Activated CD4-positive, alpha-beta T cell treated with anti-CD3 and anti-CD28 coated beads, Interleukin-2, amount 10 ng/mL, durations not matched to agents 7 days and 5 days (primary cell): ENCODE measurements at places on chromosomes 2 and 18. TPM values are rescaled to one million over a fixed set of nuclear protein-coding genes. Genes with fewer than 3 reads are reported as not detected.

- H3K36me3 ChIP-seq = no peaks in the 10 kb centered on the region
- peak overlapping the region; percentile 80 for H3K27ac ChIP-seq
- H3K4me3 ChIP-seq = peak overlapping the region; percentile 73
- peaks cover 12% of the 10 kb centered on the region for H3K27me3 ChIP-seq
Measured at GRCh38 chr2:102103992-102104871, 38.3 kb upstream of the IL1R1 start.

DNA sequence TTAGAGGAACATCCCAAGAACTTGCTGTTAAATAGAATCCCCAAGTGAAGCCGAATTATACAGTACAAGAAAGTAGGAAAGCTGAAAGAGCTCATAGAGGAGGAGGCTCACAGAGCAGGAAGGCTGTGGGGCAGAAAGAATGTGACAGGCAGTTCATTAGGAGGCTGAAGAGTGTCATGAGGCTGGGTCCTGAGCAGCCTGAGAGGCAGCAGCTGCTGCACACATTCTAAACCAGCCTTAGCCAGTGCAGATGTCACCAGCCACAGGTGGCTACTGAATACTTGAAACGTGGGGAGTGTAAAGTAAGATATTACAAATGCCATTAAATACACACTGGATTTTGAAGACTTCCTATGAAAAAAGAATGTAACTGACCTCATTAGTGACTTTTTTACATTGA is 490.2 kb upstream of the KLHL29 start:
- H3K36me3 ChIP-seq = no peaks in the 10 kb centered on the region
- H3K27me3 ChIP-seq = no peaks in the 10 kb centered on the region
- no peak overlapping the region for H3K4me3 ChIP-seq
- no peaks in the 10 kb centered on the region for H3K4me1 ChIP-seq

GRCh38 chr2:8408560-8409460 is 273.0 kb upstream of the ID2 start:
- no peaks in the 10 kb centered on the region for H3K36me3 ChIP-seq
- H3K4me3 ChIP-seq = no peak overlapping the region
- H3K27me3 ChIP-seq = no peaks in the 10 kb centered on the region
- DNase-seq = peak; percentile 31
- H3K4me1 ChIP-seq = peaks cover 20% of the 10 kb centered on the region
- peak overlapping the region; percentile 67 for H3K27ac ChIP-seq

- no peaks in the 10 kb centered on the region for H3K27me3 ChIP-seq
- H3K36me3 ChIP-seq = no peaks in the 10 kb centered on the region
- DNase-seq = no peak
- H3K4me1 ChIP-seq = no peaks in the 10 kb centered on the region
- no peak overlapping the region for H3K4me3 ChIP-seq
- H3K27ac ChIP-seq = no peak overlapping the region
Measured at GRCh38 chr2:41500895-41501294, 546.9 kb upstream of the PKDCC start.

GRCh38 chr2:69046221-69046662 is 33.3 kb downstream of the ANTXR1 start:
- DNase-seq = no peak
- H3K27me3 ChIP-seq = peaks cover 55% of the 10 kb centered on the region
- no peak overlapping the region for H3K27ac ChIP-seq
- no peaks in the 10 kb centered on the region for H3K4me1 ChIP-seq
- no peak overlapping the region for H3K4me3 ChIP-seq

DNA sequence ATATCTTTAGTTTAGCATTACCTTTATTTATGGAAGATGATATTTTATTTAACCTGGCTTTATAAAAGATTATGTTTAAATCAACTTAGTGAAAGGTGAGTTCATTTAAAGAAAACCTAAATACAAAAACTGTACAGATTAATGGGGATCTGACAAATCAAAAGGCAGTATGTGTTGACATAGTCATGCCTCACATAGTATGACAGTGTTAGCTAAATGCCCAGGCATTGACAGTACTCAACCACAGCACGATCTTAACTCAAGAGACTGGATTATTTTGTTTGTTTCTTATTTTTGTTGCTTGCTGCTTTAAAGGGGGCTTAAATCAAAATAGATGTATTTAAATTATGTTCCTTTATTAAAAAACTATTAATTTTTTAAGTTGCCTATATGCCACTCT is 7.8 kb downstream of the DOK6 start:
- H3K27me3 ChIP-seq = peaks cover 23% of the 10 kb centered on the region
- H3K27ac ChIP-seq = no peak overlapping the region
- no peak for DNase-seq
- H3K4me1 ChIP-seq = no peaks in the 10 kb centered on the region
- no peaks in the 10 kb centered on the region for H3K36me3 ChIP-seq

DNA sequence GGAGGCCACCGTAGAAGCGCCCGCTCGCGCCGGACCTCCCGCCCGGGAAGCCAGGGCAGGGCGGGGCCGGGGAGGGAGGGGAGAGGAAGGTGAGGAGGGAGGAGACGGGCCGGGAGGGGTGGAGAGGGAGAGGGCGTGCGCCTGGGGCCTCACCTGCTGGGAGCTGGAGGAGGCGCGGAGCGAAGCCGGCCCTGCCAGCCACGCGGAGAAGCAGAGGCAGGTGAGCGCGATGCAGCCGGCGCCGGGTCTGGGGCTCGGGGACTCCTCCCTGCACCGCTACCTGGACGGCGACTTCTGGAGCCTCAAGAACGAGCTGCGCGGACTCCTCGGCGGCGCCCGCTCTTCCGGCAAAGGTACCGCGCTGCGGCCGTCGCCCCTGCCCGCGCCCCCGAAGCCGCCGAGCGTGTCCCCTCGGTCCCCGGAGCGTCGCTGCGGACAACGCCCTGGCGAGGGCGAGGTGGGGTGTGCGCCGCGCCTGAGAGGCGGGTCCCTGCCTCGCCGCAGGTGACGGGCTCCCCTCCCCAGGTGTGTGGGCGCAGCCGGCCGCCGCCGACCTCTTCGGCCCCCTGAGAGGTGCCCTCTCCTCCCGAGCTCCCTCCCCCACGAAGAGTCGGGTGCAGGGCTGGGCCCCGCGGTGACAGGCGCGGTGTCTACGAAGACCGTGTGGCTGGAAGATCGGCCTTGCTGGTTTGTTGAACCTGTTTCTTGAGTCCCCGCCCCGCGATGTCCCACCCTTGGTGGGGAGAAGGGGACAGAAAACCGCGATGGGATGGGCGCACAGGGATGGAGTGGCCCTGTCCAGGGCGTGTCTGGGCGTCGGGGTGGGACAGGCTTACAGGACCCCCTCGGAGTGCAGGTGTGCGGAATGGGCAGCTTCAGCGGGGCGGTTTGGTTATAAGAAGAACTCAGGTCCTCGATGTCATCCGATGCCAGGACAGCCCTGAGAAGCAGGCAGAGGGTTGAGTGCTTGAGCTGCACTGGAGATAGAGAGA is at the start of gene ACOXL:
TSS of gene ACOXL (plus strand) at position 152 of the 992 bp plus-strand sequence. CDS start 35,817 bp downstream, outside the sequence.
- no peaks in the 10 kb centered on the region for H3K36me3 ChIP-seq
- H3K4me3 ChIP-seq = peak within 1 kb of the TSS; percentile 55
- peaks cover 79% of the 10 kb centered on the region for H3K27me3 ChIP-seq
- no peak within 1 kb of the TSS for H3K27ac ChIP-seq
- DNase-seq = peak; percentile 24

- peaks cover 62% of the 10 kb centered on the region for H3K36me3 ChIP-seq
- H3K4me3 ChIP-seq = no peak overlapping the region
- H3K27ac ChIP-seq = no peak overlapping the region
Measured at GRCh38 chr2:64104933-64105332, 39.3 kb downstream of the PELI1 start.

DNA sequence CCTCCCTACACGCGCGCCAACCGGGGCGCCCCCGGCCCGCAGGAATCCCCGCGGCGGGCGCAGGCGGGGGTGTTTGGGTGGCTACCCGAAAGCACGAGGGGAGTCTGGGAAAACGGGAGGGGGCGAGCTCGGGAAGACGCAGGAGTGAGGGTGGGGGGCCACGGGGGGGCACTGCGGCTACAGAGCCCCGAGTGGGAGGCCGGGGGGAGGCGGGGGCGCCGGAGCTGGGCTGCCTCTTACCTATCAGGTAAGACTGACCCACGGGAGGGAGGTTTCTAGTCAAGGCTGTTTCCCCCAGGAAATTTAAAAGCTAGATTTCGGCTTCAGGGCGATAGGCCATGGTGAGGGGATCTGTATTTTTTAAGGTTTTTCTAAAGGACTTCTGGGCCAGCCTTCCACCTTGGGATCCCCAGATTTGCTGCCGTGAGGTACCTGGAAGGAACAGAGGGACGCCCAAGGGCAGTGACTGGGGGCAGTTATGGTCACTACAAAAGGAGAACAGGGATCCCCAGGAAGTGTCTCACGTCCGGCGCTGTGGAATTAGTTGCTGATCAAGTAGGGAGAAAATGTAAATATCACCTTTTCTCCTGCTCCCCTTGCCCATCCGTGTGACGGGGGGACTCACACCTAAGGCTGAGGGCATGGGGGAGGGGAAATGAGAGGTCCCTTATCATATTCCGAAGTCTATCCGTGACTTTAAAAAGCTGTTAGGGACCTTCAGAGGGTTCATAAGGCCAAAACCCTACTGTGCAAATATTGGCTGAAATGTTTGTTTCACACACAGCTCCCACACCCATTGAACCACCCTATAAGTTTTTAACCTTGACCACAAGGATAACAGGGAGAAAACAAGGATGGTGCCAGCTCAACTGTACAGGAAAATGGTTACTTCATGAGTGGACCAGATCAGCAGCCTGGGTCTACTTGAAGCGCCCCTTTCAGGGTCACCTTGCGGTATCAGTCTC is 638 bp upstream of the IRS1 start:
- H3K4me1 ChIP-seq = peaks cover 47% of the 10 kb centered on the region
- H3K4me3 ChIP-seq = peak overlapping the region; percentile 80
- peak overlapping the region; percentile 77 for H3K27ac ChIP-seq
- peaks cover 15% of the 10 kb centered on the region for H3K27me3 ChIP-seq

DNA sequence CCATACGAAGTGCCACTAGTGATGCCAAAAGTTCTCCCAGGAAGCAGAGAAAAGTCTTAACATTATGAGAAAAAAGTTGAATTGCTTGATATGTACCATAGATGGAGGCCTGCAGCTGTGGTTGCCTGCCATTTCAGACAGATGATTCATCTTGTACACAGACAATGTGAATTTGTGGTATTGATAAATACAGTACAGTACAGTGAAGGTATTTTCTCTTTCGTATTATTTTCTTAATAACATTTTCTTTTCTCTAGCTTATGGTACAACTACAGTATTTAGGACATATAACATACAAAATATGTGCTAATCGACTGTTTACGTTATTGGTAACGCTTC is 33.6 kb upstream of the VWC2L start:
- H3K27me3 ChIP-seq = no peaks in the 10 kb centered on the region
- no peak for DNase-seq
- H3K4me1 ChIP-seq = no peaks in the 10 kb centered on the region
- no peak overlapping the region for H3K4me3 ChIP-seq
- no peaks in the 10 kb centered on the region for H3K36me3 ChIP-seq

GRCh38 chr2:172342611-172343010 is 84.8 kb upstream of the ITGA6 start:
- H3K36me3 ChIP-seq = peaks cover 10% of the 10 kb centered on the region
- DNase-seq = no peak
- H3K27ac ChIP-seq = no peak overlapping the region

DNA sequence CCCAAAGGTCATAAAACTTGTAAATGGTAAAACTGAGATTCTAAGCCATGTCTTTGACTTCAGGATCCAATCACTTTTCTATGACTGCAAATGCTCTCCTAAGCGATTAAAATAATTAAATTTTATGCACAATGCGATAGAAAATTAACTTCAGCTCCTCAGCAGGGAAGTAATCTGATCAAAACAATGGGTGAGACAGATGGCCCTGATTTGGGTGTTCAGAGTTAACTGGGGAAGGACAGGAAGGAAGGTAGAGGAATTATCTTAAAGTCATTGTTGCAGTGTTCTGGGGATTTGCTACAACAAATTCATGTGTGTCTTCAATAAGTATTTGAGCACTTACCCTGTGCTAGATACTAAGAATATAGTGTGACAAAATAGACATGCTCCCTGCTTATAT is 446.0 kb upstream of the MEX3C start:
- no peak overlapping the region for H3K27ac ChIP-seq
- no peaks in the 10 kb centered on the region for H3K27me3 ChIP-seq
- no peak overlapping the region for H3K4me3 ChIP-seq
- no peak for DNase-seq

GRCh38 chr18:26919627-26920026 is 54.1 kb upstream of the AQP4 start:
- H3K4me3 ChIP-seq = no peak overlapping the region
- no peaks in the 10 kb centered on the region for H3K27me3 ChIP-seq
- no peaks in the 10 kb centered on the region for H3K36me3 ChIP-seq
- H3K27ac ChIP-seq = no peak overlapping the region
- H3K4me1 ChIP-seq = no peaks in the 10 kb centered on the region

DNA sequence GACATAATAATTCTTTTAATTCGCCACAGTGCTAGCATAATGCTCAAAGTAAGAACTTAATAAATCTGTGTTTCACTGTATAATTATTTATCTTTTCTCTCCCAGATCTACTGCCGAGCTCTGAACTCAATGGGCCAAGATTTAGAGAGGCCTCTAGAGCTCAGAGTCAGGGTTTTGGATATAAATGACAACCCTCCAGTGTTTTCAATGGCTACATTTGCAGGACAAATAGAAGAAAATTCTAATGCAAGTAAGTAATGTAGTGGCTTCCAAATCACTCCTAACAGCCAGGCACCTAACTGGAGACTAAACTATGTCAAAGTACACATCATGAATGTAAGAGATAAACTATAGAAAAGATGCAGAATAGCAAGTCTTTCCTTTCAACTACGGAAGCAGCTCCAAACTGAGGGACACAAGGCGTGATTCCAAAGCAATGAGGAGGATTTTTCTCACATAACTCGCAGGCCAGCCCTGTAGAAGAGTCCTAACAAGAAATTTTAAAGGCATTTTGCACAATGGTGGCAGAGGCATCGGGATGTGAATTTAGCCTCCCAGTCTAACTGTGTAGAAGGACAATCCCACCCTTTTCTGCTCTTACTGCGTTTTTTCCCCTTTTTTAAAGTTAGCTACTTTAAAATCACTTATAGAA is 12.0 kb downstream of the DSG1 start:
- DNase-seq = no peak
- no peaks in the 10 kb centered on the region for H3K36me3 ChIP-seq

DNA sequence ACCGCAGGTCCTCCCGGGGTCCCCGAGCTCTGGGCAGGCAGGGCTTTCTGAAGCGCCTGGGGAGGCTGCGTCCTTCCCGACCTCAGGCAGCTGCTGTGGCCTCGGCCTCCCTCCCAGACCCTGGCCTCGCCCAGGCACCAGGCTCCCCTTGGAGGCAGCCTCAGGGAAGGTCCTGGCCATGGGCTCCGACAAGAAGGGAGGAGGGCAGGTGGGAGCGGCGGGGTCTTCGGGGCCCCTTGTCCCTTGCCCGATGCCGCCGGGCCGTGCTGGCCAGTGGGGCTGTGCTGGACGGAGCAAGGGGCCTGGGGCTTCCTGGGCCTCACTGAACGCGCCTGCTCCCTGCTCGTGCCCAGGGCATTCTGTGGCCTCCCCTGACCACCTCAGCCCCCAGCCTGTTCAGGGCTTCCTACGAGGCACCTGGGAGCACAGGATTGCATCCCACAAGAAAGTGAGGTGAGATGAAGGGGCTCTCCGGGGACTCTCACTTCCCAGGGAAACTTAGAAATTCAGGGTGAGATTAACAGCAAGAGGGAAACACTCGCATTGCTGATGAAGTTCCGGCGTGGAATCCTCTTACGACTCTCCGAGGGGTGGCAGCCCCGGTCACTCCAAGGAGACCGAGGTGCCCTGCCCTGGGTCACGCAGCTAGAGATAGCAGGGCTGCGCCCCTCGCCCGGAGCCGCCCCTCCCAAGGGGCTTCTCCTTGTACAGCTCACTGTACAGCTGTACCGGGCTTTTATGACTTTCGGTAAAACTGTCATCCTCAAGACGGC is 778 bp downstream of the MFSD2B start:
- H3K4me1 ChIP-seq = peaks cover 3% of the 10 kb centered on the region
- H3K27ac ChIP-seq = no peak overlapping the region
- H3K27me3 ChIP-seq = peaks cover 37% of the 10 kb centered on the region
- H3K36me3 ChIP-seq = no peaks in the 10 kb centered on the region
- DNase-seq = no peak

The GALNT1 gene
- total RNA-seq = 26.3 TPM

The VAMP8 gene
- total RNA-seq = 149 TPM

The ARHGAP28 gene
- not detected for total RNA-seq

The LRRTM4 gene
- not detected for total RNA-seq

The IL18R1 gene
- total RNA-seq = 22.1 TPM

The CXCR4 gene
- 147 TPM for total RNA-seq

The ITGA6 gene
- total RNA-seq = 47.2 TPM
